ENCODE measurements at places on chromosomes 1 and 21.
A peak's percentile ranks its signal among the peaks of the same experiment; 100 is the strongest.

DNA sequence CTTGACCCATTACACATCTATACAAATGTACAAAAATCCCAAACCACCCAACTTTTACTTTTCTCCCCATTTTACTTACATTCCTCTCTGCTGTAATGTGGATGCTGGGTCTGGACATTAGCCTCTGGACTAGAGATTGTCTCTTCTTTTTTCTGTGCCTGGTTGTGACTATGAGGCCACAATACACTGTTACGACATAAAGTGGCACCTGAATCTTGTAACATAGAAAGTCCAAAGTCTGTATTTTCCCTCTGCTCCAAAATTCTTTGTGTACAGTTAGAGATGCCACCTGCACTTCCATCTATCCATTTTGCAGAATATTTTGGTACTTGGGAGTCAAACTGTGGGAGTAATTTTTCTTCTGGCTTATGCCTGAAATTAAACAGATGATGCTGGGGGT lies 22.7 kb downstream of the C21orf91 start:
- no peak for DNase-seq

- no peak for DNase-seq
Observed at GRCh38 chr1:88701275-88701674, 17.2 kb downstream of the PKN2 start.

DNA sequence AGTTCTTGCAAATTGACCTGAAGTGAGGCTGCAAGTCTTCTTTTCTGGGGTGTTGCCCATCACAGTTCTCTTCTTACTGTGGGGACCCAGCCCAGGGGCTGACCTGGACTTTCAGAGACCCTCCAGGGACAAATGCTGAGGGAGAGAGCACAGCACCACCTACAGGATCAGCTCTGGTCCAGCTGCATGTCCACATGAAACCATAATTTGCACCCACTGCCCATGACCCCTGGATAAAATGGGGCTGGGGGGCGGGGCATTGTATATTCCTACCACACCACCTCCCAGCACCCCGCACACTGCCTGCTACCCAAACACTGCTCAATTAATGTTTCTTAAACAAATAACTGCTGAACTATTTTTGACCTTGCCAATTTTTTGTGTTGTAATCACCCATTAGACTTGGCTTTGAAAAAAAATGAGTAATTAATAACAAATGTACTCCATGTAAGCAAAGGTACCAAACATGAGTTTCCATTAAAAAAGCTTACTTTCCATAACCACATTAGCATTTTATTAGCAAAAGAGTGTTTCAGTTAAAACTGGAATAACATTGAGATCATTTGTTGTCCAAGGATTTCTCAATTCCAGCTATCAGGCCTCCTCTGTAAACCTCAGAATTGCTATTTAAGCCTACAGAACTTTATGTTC lies 168.0 kb upstream of the RAB4A start:
- no peak for DNase-seq

DNA sequence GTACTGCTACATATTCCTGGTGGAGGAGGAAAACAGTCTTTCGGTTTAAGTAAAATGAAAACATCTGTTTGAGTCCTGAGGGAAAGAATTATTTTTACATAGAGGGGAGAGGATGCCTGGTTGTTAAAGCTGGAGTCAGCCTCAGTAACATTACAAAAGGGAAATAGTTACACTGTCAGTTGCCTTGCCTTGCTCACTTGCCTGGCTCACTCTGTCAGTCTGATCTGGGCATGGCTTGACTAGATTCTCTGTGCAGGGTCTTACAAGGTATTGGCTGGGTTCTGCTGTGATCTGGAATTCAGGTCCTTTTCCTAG lies 8.4 kb upstream of the UBE2U start:
- DNase-seq, result no peak

DNA sequence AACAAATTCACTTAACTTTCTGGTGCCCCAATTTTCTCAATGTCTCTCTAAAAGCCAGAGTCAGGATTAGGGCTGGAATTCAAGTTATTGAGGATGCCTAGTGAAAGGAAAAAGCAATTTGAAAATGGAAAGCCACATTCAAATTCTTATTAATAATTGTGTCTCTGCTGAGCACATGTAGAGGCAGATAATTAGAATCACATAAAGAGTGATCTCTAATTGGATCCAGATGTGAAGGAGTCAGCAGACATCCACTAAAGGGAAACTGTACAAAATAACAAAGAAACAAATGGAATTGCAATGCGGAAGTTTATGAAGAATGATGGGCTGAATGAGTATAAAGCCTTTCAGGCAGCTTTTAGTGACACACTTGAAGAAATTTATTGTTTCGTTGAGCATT lies 482.6 kb downstream of the TTLL7 start:
- DNase-seq, result no peak

DNA sequence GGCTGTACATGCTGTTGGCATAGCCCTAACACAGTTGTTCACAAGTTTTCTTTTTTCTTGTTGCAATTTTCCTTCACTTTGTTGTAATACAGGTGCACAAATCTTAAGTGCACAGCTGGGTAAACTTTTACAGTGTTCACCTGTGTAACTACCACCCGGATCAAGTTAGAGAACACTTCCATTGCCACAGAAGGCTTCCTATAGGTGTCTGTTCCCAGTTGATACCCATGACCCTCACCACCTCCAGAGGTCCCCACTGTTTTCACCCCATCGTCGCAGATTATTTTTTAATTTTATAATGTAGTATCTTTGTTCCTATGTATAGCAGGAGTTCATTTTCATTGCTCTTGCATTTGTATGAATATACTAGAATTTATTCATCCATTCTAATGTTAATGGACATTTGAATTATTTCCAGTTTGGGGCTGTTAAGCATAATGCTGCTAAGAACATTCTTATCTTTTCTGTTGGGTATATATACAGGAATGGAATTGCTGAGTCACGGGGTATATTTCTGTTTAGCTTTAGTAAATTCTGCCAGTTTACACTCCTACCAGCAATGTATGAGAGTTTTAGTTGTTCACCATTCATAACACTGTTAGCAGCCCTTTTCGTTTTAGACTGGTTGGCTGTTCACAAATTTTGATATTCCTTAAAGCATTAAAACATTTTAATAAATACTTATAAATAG lies 16.4 kb downstream of the SPRTN start:
- DNase-seq, result no peak

GRCh38 chr1:98253145-98253544 lies 332.3 kb upstream of the DPYD start:
- no peak for DNase-seq

GRCh38 chr1:227192163-227192562 lies 126.1 kb downstream of the CDC42BPA start:
- no peak for DNase-seq

GRCh38 chr21:28781602-28782276 lies 210.9 kb downstream of the LTN1 start:
- no peak for DNase-seq

DNA sequence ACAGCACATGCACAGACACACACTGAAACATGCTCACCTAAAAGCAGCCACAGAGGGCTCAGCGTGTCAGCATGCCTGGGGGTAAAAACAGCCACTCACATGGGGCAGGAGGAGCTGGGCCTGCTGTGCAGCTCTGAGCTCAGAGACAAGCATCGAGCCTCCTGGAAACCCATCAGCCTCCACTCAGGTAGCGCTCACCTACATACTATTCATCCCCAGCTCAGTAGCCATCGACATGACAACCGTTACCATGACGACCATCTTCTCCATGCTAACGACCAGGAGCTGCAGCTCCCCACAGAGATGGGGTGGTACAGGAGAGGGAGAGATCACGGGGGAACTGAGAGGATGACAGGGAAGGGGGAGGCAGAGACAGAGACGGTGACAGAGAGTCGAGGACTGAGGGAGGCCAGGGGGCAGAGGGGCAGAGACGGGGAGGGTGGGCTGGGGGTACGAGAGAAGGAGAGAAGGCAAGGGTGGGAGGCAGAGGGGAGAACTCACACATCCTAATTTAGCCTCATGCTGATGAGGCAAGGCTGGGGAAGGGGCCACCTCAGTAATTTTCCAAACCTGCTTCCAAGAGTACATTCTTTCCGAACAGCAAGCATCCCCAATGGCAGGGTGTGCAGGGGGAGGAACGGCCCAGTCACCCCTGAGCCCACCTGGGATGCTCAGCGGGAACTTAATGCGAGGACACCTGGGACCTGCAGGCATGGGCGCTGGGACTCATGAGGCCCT lies 28.4 kb downstream of the SDC3 start:
- DNase-seq, result peak; percentile 50

DNA sequence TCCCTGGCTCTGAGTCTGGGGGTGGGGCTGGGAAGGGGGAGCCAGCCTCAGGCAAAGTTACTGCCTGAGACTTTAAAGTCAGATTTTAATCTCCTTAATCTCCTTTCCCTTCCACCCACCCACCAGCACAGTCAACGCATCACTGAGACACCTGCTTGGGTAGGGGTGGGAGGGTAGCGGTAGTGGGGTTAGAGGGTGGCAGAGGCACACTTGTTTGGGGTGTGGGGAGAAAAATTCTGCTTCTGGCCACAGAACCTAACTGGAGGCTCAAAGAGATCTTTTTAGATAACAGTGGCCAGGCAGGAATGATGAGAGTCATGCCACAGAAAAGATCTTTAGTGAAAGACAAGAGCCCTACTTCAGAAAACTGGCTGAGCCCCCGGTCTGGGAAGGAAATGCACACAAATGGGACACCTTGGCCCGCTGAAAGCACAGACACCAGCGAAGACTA lies 44.1 kb downstream of the CD247 start:
- DNase-seq, result no peak

- DNase-seq, result no peak
Observed at GRCh38 chr1:1206966-1207531, 657 bp upstream of the TNFRSF18 start.

DNA sequence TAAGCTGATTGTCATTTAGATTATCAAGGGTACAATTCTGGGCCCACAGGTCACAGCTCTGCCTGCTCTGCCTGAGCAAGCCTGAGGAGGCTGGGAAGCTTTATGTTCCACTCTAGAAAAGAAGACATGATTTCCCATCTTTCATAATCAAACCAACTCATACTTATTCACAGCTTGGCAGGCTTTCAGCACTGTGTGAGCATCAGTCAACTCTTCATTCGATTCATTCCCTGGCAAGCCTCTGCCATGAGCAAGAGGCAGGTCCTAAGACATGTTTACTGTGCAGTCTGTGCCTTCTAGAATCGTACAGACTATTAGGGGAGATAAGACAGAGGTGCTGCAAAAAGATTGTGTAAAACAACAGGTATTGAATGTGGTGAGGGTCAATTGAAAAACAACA lies 24.5 kb upstream of the KIRREL1 start:
- no peak for DNase-seq

- DNase-seq, result no peak
Observed at GRCh38 chr1:203135636-203136305, 8.2 kb downstream of the ADORA1 start.

- no peak for DNase-seq
Observed at GRCh38 chr1:164673584-164674214, 114.7 kb downstream of the PBX1 start.

- DNase-seq, result no peak
Observed at GRCh38 chr1:56077206-56077605, 502.2 kb downstream of the PLPP3 start.

DNA sequence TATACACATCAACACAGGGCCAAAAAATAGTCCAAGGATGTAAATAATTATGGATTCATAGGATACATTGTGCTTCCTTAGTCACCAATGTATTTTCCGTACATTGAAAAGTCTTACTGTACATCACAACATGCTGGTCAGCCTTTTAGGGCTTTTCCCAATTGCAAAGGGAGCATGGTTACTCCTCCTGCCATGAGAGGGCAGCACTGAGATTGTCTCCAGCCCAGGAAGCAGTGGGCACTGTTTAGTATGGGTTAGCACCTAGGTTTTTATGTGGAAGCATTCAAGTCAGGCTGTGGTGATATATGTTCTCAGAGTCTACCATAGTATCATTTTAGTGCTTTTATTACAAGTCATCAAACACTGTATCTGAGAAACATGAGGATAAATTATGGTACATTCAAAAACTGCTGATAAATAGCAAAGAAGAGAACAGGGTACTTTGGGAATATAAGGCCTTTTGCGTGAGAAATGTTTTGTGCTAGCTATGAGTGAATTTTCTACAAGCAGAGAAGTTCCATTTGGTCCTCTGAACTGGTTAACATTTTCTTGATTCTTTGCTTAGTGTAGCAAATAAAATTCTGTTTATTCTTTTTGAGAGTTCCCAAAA lies 34.0 kb downstream of the ST6GALNAC5 start:
- peak; percentile 41 for DNase-seq

DNA sequence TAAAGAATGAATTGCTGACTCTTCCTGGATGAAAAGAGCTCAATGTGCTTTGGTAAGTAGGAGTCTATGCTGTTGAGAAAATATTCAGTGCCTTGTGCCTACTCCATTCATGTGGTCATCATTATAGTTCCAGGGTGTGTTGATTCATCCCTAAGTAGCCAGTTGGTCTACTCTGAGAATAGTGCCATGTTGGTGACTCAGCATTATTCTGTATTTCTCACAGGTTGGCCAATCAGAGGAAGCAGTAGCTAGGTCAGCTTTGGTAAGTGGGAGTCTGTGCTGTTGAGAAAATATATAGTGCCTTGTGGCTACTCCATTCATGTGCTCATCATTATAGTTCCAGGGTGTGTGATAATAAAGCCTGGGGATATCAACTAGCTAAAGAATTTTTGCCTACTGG lies 397.3 kb downstream of the AGBL4 start:
- DNase-seq, result no peak

DNA sequence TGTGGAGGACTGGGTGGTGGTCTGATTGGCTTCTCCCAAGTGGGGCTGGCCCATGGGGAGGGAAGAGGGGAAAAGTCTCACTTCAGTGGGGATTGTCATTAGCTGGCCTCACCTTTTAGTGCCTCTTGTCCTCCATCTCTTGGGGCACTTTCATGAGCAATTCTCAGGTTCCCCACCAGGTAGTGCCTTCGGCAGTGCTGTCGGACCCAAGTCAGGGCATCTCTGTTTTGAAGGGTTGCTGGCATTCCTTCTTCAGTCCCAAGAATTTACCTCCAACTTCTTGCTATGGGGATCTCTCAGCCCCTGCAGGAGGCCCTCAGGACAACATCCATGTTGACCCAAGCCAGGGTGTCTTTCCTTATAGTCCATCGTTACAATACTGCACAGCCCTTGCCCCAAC lies 54.7 kb upstream of the F3 start:
- no peak for DNase-seq

DNA sequence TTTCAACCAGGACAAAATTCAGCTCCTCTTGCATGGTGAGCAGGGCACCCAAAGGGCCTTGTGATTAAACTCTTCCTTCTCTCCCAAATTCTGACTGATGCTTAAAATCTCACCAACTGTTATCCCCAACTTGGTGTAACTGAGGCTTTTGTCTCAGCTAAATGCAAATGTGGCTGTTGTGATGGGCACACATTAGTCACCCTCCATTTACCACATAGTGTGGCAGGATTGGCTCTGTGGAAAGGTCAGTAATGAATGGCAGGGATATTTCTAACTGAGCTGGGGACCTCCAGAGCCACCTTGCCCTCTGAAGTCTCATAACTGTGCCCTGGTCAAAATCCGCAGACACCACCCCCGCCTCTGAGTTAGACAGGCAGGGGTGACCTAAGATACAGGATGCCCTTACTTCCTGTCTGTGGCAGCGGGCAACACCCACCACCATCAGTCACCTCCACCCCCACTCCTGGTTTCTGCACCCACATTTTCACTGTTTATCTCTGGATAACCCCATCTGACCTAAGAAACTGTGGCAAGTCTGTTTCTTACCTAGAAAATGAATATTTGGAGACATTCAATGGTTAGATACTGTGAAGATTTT lies 25.4 kb upstream of the RGS16 start:
- DNase-seq, result no peak

All from iPS DF 6.9 (cell line).